ENCODE measurements at places on chromosomes 3 and 15.

GRCh38 chr15:51267051-51267702 lies 71.2 kb downstream of the CYP19A1 start:
- DNase-seq: no peak

DNA sequence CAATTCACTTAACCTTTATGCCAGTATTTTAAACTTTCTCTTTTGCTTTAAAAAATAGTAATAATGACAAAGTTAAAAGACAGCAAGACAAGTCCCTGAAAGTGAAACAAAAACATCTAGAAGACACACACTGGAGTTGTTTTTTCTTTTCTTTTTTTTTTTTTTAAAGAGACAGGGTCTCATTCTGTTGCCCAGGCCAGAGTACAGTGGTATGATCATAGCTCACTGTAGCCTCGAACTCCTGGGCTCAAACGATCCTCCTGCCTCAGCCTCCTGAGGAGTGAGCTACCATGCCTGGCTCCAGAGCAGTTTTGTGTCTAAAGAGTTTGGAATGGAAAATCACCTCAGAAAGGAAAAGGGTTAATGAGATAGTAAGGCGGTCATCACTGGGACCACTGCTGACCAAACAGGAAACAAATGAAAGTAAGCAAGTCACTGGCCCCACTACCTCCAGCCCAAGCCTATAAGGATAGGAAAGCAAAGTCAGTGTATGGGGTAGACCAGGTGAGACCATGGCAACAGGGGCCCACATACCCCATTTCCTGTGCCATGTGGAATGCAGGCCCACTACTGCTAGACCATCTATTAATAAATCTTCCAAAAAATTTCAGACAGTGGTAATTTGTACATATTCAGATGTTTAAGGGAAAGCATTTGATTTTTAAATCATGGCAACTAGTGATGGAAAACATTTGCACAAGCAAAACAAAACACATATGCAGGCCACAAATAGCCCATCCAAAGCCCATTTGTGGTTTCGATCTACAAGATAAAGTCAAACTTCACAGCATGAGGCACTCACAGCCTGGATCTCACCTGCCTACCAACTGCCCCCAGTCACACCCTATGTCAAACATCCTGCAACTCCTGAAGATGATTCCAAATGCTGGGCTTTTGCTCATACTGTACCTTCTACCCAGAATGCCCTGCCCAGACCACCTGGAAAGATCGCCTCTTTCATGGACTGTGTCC lies 62.6 kb downstream of the OSBPL10 start:
- no peak for DNase-seq

DNA sequence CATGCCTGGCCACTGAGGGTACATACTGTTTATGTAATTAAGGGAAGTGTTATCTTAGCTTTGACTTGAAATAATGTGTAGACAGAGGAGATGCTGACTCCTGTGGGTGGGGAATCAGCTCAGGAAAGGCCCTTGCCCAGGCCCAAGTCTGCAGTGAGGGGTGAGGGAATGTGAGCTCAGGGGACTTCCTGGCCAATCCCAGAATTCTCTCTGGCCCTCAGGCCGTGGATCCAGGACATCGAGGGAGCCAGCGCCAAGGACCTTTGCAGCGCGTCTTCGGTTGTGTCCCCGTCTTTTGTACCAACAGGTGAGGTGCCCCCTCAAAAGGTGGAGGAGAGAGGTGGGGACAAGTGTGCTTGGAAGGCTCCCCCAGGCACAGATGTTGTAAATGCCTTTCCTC lies 6.4 kb downstream of the CIB1 start:
- no peak for DNase-seq

DNA sequence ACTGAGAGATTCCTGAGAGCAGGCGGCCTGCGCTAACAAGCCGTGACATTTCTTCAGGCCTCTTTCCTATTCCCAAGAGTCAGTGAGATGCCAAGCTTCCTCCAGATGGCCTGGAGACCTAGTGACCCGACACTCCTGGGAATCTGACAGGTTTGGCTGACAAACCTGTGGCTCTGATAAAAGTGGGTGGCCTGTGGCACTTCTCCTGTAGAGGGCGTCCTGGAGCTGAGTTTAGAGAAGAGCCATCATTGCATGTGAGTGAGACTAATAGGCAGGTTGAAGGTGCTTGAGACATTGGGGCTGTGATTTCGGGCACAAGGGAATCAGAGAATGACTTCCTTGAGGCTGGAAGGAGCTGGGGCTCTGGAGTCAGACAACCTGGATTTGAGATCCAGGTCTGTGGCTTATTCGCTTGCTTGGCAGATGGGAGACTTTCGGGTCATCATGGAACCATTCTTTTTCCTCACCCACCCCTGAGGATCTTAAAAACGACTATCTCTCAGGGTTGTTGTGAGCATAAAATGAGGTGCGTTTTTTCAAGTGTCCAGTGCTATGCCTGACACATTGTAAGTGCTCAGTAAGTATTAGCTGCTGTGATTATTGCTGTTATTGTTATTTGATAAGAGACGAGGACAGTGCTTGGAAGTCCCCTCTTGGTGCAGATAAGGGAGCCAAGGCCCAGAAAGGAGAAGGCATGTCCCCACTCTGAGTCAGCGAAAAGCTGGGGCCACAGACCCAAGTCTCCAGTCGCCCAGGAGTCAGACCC lies 77.2 kb downstream of the SCN10A start:
- DNase-seq: no peak

- DNase-seq: no peak
These were observed 64.7 kb downstream of the GPR176 start for GRCh38 chr15:39855400-39855799.
